ENCODE measurements at places on chromosomes 11 and 22.
A peak's percentile ranks its signal among the peaks of the same experiment; 100 is the strongest.

GRCh38 chr11:693415-693831, 1.6 kb downstream of the DEAF1 start:
- DNase-seq: peak; percentile 44

GRCh38 chr22:39773503-39773902, 120.1 kb downstream of the ENTHD1 start:
- DNase-seq: no peak

DNA sequence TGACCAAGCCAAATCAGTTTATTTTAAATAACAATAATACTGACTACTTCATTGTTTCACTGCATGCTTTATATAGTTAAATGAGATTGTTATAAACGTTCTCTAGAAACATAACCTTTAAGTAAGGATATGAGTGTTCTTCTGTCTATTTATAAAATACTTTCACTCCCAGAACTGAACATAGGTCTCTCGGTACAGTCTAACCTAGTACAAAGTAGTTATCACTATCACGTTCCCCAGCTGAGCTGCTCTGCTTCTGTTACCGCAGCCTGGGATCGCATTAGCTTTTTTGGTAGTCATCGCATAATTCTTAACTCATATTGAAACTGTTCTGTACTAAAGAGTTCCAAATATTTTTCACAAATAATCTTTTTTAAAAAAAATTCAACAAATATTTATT, 143.6 kb downstream of the WNT11 start:
- DNase-seq: no peak

DNA sequence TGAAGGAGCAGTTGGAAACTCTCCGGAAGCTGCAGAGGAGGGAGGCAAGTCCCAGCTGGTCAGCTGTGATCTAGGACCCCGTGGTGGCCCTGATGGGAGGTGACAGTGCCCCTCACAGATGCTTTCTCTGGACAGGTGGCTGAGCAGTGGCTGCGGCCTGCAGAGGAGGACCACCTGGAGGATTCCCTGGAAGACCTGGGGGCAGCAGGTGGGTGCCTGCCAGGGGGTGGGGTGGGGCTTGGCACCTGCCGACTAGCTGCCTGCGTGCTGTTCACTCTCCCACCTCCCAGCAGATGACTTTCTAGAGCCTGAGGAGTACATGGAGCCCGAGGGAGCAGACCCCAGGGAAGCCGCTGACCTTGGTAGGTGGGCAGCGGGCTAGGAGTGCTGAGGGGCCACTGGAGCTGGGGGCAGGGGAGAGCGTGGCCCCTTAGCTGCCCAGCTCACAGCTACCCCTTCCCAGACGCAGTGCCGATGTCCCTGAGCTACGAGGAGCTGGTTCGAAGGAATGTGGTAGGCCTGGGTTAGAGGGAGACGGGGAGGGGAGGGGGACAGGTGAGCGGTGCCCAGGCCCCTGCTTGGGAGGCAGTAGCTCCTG, 3.1 kb downstream of the SCO2 start:
- no peak for DNase-seq

DNA sequence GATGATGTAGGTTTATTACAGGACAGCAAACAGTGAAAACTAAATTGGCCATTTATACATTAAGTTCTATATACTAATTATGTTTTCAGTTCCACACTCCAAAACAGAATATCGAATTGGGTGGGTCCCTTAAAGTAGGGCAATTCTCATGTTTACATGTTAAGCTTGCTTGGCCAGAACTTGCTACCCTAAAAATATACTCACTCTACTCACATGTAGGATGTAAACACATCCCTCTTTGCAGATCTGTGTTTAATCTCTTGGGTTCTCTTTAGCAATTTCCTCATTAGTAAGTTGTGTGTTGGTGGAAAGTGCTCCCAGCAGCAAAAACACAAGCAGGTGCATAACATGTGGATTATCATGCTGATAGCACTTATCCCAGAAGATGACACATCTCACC, 22.6 kb upstream of the DDX6 start:
- no peak for DNase-seq

DNA sequence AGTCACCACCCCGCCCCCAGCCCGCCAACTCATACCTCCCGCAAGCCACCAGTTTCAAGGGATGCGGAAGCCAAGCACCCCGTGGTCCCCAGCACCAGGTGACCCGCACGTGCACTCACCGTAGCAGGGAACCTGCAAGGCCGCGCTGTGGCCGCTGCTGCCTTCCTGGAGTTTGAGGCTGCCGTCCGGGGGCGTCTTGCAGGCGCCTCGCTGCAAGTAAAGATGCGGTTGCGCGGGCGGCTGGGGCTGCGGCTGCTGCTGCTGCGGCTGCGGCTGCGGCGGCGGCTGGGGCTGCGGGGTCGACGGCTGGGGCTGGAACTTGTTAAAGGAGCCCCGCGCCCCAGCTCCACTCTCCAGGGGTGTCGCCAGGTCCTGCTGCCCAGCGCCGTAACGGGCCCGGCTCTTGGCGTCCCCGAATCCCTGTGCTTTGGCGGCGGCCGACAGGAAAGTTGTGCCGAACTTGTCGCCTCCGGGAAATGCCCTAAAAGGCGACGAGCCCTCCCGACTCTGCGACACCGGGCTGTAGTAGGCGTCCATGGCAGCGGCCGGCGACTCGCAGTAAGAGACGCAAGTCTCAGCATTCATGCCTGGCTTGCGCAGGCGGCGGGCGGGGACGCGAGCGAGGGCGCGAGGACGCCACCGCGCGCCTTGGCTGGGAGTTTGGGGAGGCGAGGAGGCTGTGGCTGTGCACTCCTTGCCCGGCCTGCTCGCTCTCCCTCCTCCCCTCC, at the start of gene ALX4:
ALX4 (minus strand) TSS at position 662 of the 728 bp plus-strand sequence; CDS start at position 585, 77 bp downstream.
- DNase-seq: no peak

- no peak for DNase-seq
Measured at GRCh38 chr11:102788334-102788995, 8.0 kb upstream of the MMP10 start.

DNA sequence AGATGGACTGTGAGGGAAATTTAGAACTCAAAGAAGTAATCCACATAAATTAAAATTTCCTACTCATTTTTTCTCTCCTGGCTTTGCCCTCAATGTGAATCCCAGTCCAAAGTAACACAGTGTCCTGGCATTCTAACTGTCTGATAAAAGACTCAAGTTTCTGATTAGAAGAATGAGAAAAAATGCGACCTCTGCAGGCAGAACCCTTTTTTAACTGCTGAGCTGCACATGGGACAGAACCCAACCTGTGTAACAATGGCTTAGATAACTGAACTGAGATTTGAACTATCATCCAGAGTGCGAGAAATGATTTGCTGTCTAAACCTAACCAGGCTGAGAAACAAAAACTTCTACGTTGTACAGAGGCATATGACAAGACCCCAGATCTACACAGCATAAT, 385.6 kb upstream of the LRRC4C start:
- no peak for DNase-seq

DNA sequence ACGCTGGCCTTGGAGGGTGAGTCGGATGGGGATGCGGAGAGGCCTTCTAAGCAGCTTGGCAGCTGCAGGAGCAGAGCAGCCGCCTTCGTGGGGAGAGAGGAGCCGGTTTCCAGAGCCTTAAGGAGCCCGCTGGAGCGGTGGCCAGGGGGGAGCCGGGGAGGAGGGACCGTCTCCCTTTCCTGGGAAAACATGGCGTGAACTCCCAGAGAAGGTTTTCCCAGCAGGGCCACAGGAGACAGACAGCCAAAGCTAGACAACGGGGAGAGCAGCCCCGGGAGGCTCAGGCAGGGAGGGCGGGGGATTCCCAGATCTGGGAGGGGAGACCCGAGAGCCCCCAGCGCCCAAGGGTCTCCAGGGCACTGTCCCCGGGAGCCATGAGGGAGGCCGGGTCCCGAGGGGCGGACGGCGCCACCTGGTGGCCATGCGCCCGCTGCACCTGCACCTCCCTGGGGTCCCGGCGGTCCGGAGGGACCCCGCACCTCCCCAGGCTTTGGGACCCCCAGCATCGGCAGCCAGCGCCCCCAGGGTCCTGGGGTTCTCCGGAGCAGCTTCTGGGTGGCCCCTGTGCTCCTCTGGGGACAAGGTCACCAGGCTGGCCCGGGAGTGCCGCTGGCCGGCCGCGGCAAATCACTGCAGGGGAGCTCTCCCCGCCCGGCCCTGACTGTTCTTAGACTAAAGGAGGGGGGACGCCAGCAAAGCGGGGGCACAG, 2.4 kb upstream of the SYT8 start:
- peak; percentile 32 for DNase-seq

- no peak for DNase-seq
Measured at GRCh38 chr22:17827466-17827865, 53.2 kb upstream of the BID start.
